Osteocyte (in vitro differentiated cells): ENCODE measurements at places on chromosomes 12 and 14. TPM values are rescaled to one million over a fixed set of nuclear protein-coding genes. Genes with fewer than 3 reads are reported as not detected.

Gene ADIPOR2
- total RNA-seq, result 40.2 and 43.5 TPM in 2 replicates

Gene ATL1
- 7.4 and 10.0 TPM in 2 replicates for total RNA-seq

Gene P2RX4
- total RNA-seq, result 20.3 and 21.1 TPM in 2 replicates

Gene SIX6
- total RNA-seq, result not detected in 2 replicates

Gene COA8
- 41.0 and 42.0 TPM in 2 replicates for total RNA-seq

Gene PMCH
- total RNA-seq, result not detected in 2 replicates

Gene PRR4
- 2.2 and 4.4 TPM in 2 replicates for total RNA-seq

Gene KRT78
- total RNA-seq, result not detected in 2 replicates

Gene KRT3
- total RNA-seq, result not detected in 2 replicates

Gene IL26
- total RNA-seq, result 0.34 TPM in 1 of 2 replicates, not detected in the other

DNA sequence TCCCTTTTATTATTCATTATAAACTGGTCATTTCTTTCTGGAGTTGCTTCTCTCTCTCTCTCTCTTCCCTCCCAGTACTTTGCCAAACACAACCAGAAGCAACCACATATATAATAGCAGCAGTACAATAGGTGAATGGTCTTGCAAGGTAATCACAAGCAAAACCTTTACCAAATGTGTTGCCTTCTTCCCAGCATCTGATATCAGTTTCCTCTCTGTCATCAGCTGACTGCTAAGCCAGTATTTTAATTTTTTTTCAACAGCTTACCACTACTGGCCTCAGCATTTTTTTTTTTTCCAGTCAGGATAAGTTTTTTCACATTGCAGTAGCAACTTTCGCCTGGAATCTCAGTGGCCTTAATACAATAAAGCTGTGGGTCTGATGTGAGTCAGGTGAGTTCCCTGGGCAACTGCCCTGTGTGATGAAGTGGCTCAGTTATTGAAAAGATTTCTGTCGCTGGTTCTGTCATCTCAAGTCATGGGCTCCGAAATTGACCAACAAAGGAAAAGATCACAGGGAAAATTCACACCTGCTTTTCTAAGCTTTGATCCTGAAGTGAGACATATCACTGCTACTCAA, 282.5 kb upstream of the AMIGO2 start:
- DNase-seq, result no peak

DNA sequence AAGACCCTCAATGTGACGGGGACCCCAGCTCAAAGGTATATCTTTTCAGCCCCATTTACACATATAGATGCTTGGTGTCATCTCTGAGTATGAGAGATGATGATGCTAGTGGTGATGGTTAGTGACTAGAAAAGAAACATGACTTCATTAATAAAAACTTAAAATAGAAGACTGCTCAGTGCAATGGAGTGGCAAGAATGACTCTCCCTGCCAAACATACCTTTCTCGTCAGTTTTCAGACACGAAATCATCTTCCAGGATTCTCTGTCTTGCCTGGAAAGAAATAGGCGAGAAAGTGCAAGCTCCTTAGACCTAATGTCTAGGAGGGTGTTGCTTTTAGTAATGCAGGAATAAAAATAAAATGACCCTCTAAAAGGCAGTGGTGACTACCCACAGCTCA, 71.7 kb downstream of the TPH2 start:
- no peak for DNase-seq

- DNase-seq, result no peak
Measured at GRCh38 chr12:27123642-27124041, 41.3 kb upstream of the C12orf71 start.

DNA sequence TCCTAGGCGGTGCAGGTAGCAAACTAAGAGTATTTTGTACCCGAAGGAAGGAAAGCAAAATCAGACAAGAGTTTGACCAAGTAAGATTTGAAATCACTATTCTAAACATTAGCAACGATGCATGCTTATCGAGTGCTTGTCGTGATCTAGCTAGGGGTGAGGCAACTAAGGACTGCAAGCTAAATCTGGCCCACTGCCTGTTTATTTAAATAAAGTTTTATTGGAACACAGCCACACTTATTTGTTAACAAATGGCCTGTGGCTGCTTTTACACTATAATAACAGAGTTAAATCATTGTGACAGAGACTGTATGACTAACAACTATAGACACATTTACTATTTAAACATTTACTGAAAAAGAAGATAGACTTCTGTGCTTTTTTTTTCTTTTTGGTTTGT, 983.6 kb downstream of the VRK1 start:
- DNase-seq, result no peak

DNA sequence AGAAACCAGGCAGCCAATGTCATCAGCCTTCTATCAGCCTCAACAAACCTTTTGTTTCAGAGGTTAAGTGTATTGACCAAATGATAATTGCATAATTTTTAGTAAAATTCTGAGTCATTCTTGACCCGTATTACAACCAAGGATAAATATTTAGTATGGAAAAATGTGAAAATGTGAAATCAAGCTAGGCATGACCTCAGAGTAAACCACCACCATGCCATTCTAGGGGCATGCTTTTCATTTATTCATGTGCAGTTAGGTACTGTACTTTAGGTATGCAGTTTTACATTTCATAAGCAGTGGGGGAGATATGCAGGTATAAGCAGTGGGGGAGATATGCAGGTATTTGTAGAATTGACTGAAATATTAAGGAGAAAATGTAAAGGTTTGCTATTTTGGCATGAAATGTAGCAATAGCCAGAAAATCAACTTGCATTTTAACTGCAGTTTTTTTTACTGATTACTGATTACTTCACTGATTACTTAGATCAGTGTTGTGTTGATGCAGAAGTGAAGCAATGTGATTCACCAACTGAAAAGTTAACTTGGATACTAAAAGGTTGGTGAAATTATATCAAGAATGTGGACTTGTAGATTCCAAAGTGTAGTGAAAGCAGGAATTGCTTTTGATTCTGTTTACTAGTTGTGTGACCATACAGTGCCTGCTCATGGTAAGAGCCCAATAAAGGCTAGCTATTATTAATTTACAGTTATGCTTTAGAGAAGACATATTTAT, 184.2 kb downstream of the ESR2 start:
- DNase-seq, result no peak

- no peak for DNase-seq
Measured at GRCh38 chr14:71004481-71004880, 97.2 kb downstream of the PCNX1 start.

- no peak for DNase-seq
Measured at GRCh38 chr12:16604596-16605252, 1.2 kb downstream of the LMO3 start.

DNA sequence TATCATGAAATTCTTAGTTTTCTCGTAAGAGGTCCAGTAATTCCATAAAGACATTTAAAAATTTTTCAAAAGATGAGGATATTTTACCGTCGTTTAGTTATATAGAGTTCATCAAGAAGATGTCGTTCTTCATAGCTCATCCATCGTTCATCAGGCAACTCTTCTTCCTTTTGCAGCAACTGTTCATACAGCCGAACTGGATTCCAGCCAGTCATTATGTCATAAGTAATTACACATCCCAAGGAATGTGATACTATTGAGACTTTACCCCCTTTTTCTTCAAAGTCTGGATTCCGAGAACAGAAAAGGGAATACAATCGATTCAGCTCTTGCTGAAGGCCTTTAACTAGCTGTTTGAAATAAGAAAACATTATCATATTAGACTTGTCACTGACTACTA, 90.3 kb downstream of the DDHD1 start:
- DNase-seq, result no peak

GRCh38 chr12:3727877-3728632, 24.9 kb downstream of the CRACR2A start:
- DNase-seq, result no peak

DNA sequence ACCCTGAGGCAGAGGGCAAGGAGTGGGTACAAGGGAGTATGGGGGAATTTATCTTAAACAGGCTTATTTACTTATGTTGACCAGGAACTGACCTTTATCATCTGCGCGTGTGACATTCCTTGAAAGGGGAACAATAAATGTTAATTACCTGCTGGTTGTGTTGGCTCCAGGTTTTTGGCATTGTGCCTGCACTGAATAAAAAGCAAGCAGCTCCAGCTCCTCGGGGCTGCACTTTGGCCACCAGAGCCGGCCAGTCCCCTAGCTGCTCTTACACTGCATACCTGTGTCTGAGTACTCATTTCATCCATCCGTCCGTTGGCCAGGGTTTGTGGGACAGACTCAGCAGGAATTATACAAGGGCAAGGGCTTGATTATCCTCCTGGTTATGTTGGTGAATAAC, 68.8 kb upstream of the GTF2A1 start:
- no peak for DNase-seq

GRCh38 chr12:124457287-124458219, 109.9 kb downstream of the NCOR2 start:
- no peak for DNase-seq

DNA sequence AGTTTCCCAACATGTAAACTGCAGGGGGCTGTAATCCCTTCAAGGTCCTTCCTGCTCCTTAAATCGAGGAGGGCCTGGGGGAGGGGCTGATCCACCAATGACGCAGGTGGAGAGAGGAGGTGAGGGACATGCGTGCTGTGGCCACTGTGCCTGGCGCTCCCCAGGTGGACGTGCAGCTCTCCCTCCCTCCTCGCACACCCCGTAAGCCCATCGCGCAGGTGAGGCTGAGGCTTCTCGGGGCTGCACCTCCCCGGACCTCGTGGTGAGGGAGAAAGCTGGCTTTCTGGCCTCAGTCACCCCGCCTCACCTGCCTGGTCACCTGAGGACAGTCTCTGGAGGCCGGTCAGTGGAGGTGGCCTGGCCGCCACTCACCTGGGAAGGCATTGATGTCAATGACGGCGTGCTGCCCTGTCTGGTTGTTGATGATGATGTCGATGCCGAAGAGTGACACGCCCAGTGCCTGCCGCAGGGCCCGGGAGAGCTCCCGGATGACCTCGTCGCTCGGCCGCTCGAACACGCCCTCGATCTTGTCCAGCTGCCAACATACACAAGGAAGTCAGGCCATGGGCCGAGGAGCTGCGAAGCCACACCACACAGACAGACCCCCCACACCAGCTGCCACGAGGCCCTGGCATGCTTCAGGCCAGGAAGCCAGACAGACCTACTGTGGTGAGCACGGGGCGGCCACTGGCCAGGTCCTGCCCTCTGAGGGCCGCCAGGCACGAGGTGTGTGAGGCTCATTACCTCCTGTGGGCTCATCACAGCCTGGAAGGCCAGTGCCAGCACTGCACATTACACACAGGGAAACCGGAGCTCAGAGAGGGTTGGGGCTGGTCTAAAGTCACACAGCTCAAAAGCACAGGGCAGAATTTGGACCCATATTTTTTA, 23.3 kb downstream of the CHGA start:
- peak; percentile 91 for DNase-seq

- no peak for DNase-seq
Measured at GRCh38 chr12:94875525-94875924, 128.0 kb downstream of the NDUFA12 start.

- no peak for DNase-seq
Measured at GRCh38 chr12:124539084-124540041, 28.0 kb downstream of the NCOR2 start.

GRCh38 chr14:101788016-101788635, 26.6 kb downstream of the PPP2R5C start:
- DNase-seq, result no peak

DNA sequence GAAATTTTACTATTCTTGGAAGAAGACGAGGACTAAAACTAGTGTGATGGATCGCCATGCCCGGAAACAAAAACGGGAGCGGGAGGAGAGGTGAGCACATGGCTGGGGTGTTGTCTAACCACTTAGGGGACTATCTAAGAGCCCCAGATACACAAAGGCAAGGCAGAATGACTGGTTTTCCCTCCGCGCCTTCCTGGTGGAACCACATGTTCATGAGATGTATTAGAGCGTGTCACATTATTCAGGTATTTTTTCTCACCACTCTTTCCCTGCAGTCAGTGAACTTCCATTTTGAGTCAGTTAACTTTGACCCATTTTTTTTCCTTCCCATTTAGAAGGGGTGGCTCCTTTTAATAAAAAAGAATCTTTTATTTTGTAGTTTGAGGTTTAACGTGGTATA, 68.8 kb upstream of the TRAF3 start:
- DNase-seq, result peak; percentile 68

- no peak for DNase-seq
Measured at GRCh38 chr12:11756523-11756922, 107.0 kb downstream of the ETV6 start.

- no peak for DNase-seq
Measured at GRCh38 chr14:61570549-61571290, 124.6 kb upstream of the HIF1A start.

GRCh38 chr12:90969346-90969745, 14.4 kb upstream of the CCER1 start:
- no peak for DNase-seq

DNA sequence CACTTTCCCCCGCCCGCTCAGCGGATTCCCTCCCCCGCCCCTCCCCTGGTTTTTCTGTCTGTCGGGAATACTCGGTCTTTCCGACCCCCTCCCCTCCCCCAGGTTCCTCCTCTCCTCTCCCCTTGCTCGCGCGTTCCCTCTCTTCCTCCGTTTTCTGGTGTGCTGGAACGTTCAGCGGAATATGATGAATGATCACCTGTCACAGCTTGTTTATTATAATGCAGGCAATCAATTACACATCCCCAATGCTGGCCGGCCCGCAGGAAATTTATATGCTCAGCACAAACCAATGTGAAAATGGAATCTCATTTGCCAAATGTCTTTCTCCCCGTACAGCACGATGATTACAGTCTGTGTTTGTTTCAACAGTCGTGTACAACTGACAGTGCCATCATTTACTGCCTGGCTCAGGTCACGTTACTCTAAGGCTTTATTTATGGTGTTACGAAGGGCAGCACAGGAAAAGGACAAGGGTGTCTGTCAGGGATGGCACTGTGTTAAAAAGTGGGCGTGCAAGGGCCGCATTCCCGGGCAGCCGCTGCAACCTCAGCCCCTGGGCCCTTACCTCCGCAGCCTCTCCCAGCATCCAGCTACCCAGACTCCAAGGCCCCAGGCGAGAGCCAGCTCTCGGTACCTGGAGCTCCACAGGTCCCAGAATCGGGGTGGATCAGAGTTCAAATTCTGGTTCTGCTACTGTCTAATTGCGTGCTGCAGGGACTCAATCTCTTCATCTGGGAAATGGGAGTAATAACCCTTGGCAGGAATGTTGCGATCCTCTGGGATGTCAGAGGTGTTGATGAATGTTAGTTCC, 24.7 kb upstream of the MAP1LC3B2 start:
- DNase-seq, result no peak

GRCh38 chr12:26028953-26029735, 70.7 kb downstream of the RASSF8 start:
- DNase-seq, result no peak

DNA sequence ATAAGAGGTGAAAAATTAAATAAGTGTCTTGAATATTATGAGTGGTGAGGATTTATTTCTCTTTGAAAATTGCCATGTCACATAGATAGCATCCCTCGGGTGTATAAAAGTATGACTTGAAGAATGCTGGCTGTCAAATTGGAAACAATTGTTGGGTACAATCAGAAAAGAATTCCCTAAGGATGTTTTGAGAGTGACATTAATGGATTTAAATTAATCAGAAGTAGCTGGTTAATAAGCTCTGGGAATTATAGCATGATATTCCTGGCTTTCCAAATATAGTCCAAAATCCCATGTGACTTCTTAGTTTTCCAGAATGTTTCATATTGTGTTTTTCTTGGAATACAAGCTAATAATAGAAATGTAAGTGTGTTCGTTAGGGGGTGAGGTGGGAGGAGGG, 196.5 kb downstream of the ANO4 start:
- DNase-seq, result no peak
